Stimulated activated CD8-positive, alpha-beta memory T cell treated with anti-CD3 and anti-CD28 coated beads, Interleukin-7, amount 100 ng/mL, for 4 hours (primary cell): ENCODE measurements at places on chromosomes 12 and 14.

DNA sequence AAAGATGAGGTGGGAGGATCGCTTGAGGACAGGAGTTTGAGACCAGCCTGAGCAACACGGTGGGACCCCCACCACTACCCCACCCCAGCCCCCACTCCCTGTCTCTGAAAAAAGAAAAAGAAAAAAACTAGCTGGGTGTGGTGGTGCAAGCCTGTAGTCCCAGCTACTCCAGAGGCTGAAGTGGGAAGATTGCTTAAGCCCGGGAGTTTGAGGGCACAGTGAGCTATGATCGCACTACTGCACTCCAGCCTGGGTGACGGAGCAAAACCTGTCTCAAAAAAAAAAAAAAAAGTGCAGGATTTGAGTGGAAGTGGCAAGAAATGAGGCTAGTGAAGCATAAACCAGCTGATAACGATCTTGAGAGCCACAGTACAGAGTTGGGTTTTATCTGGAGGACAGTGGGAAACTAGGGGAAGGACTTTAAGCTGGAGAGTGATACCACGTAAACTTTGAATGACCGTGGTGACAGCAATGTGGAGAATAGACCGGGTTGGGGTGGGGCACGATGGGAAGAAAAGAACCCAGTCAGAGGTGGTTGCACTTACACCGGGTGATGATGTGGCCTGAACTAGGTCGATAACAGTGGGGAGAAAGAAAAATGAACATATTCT, 85.3 kb downstream of the TMEM260 start:
- DNase-seq: no peak

GRCh38 chr12:77619425-77619824, 211.3 kb upstream of the NAV3 start:
- no peak for DNase-seq

DNA sequence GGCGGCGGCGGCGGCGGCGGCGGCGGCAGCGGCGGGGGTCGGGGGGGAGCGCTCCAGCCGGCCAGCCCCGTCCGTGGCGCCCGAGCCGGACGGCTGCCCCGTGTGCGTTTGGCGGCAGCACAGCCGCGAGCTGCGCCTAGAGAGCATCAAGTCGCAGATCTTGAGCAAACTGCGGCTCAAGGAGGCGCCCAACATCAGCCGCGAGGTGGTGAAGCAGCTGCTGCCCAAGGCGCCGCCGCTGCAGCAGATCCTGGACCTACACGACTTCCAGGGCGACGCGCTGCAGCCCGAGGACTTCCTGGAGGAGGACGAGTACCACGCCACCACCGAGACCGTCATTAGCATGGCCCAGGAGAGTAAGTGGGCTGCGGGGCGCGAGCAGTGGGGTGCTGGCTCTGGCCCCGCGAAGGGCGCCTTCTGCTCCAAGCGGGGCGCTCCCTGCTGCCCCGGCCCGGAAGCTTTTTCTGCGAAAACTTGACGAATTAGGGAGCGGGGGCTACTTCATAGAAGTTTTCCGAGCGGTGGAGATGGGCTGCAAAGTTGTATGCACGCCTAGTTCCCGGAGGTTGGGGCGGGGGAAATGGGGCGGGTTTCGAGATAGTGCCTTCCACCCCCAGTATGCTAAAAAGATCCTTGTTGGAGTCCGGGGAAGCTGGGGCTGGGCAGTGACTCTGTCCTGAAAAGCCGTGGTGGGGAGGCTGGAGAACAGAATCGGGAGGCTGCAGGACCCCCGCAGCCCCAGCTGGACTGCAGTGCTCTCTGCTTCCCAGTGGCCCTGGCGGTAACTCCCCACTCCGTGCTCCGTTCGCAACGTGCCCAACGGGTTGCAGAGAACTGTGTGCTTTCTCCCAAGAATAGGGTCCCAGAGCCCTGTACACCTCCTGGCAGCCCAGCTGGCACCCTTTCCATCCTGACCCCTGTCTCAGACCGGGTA, 751 bp downstream of the GDF11 start:
- DNase-seq: peak; percentile 35

DNA sequence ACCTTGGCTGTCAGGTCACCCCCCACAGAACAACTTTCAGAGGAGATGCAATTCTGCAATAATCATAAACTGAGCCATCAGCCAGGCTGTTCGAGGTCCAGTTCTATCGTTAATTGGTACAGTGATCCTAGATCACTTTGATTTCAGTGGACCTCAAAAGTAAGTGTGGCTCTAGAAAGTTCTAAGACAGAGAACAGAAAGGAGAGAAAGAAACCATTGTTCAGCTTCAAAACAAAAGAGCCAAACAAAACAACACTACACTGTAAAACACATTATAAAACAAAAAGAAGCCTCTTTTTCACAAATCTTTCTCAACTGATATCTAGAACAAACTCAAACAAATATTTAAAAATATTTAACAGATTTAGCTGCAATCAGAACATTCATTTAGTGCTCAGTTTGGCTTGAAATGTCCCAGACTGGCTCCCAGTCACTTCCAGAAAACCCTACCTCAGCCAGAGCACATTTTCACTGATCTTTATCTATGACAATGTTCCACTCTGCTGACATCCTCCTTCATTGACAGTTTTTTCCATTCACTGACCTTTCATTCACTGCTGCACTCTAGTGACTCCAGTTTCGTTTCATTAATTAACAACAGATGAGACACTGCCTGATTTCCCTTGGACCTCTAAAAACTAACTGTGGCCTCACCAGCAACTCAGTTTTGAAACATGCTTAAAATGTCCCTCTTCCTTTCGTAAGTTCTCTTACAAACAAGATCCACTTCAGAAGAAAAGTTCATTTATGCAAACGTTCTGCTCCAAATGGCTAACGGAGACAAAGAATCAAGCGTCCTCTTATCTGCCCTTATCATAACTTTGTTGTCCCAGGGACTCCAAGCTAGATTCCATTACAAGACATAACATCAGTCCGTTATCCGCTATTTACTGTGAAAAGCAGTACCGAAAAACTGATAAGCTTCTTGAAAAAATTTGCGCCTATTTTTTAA, 56.8 kb downstream of the DUSP16 start:
- no peak for DNase-seq

GRCh38 chr12:32179011-32179395, 72.4 kb downstream of the BICD1 start:
- no peak for DNase-seq

- no peak for DNase-seq
Observed at GRCh38 chr14:26478967-26479366, 118.9 kb downstream of the NOVA1 start.

- DNase-seq: no peak
Observed at GRCh38 chr12:5242440-5242839, 189.5 kb upstream of the NTF3 start.

DNA sequence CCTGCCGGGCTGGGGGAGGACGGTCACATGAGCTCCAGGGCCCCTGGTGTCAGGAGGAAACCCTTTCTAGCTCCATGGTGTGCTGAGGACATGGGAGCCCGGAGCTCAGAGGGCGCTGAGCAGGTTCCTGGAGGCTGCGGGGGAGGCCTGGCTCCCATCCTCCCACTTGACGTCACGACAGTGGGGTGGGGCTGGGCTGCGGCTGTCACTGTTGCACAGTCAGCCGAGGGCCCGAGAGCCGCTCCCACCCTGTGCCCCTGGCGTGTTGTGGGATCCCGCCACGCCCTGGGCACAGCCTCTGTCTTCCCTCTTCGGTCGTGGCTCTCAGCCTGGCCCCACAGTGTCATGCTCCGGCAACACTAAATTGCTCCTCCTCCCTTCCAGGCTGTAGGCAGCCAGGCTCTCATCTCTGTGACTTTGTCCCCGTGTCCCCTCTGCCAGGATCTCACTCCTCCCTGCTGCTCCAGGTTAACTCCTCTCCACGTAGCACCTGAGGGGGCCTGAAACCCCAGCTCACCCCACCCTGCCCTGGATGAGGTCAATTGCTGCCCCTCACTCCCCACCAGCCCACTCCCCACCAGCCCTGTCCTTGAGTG, 33.0 kb downstream of the BEGAIN start:
- DNase-seq: no peak

- DNase-seq: peak; percentile 47
Observed at GRCh38 chr12:54220092-54220557, 31.3 kb upstream of the SMUG1 start.

DNA sequence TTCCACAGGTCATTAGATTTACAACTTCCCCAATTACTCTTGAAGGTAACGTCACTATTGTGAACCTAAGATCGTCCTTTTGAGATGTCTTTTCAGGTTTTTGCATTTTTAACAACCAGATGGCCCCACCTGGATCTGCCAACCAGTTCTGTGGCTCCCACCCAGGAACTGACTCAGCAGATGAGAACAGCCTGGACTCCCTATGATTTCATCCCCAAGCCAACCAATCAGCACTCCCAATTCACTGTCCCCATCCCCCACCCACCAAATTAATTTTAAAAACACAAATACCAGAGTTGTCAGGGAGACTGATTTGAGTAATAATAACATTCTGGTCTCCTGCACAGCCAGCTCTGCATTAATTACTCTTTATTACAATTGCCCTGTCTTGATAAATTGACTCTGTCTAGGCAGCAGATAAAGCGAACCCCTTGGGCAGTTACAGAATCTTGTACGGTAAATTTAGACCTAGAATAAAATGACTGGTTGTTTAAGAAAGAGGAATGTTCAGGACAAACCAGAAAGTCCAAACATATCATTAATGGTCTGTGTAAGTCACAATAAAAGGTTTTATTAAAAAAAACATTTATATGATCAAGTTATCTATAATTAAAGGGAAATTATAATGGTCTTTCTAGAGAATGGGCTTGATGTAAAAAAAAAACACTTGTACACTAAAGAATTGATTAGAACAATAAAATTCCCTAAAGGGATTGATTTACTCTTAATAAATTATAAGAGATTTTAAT, 55.8 kb downstream of the COX16 start:
- no peak for DNase-seq

GRCh38 chr12:117890137-117890536, 78.7 kb downstream of the KSR2 start:
- no peak for DNase-seq

DNA sequence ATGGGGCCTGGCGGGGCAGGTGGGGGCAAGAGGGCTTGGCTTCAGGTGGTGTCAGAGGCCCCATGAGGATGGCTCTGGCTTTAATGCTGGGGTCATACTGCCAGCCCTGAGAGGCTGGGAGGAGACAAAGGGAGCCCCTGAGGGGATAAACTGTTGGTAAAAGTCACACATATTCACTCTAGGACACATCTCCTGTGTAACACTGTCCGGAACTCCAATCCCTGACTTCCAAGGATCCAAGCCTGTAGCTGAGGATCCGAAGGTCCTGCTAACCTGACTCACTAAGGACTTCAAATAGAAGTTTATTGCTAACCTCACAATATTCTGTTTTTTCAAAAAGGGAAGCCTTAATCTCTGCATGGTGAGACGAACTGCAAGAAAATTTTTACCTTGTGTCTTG, 39.2 kb upstream of the GPR68 start:
- no peak for DNase-seq

DNA sequence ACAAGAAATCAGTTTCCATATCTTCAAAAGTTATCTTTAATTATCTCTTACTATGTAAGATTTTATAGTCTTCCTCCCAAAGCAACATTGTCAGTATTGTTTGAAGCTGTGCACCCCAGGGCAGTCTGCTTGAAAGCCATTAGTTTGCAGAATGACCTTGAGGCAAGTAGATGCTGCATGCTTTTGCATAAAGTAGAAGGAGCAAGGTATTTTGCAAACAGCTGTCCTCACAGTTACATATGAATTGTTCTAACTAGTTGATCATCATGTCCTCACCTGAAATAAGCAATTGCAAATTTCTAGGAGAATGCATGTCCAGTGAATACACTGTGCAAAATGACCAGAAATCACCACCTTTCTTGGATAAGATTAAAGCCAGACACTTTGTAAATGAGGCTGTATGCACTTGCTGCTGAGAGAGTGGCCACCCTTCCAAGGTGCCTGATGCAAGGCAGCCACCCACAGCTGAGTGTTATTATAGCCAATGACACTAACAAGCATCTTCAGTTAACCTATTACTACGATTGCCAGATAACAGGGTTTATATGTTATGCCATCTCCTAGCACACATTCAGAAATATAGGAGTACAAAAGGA, 730.0 kb upstream of the TMEM132C start:
- no peak for DNase-seq

GRCh38 chr12:97573901-97574300, 111.3 kb downstream of the RMST start:
- DNase-seq: no peak

- DNase-seq: no peak
Observed at GRCh38 chr12:24900196-24900595, 48.7 kb downstream of the BCAT1 start.

- DNase-seq: no peak
Observed at GRCh38 chr12:131239384-131240094, 285.8 kb downstream of the ADGRD1 start.

DNA sequence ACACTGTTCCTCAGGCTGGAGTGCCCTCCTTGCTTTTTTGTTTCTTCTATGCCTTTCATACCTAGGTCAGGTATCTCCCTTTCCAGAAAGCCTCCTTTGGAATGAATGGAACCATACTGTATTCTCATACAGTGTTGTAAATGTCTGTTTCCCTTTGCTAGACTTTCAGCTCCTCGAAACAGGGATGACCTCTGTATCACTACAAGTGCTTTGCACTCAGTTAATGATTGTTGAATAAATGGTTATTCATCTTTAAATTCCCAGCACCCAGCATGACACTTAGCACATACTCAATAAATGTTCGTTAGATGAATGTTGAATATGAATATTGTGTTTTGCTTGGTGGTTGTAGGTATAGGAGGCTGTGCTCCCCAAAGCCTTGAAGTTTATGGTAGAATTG, 5.9 kb upstream of the TULP3 start:
- no peak for DNase-seq

GRCh38 chr14:99522934-99523703, 41.9 kb downstream of the CCNK start:
- no peak for DNase-seq

- DNase-seq: no peak
Observed at GRCh38 chr12:117076410-117077372, 22.5 kb downstream of the TESC start.

DNA sequence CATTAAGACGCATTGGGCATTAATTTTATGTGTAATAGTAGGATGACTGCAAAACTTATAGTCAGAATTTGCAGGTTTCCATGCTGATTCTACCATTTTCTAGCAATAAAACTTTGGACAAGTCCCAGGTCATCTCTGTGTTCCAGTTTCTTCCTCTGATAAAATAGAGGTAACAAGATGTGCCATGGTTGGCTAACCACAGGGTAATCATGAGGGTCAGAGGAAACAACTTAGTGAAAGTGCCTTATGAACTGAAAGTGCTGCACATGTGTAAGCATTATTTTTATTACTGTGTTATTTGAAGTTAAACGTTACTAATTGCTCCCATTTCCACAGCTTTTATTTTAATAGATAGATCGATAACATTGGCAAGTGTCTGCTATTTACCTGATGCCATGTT, 21.1 kb downstream of the SMCO2 start:
- no peak for DNase-seq

GRCh38 chr14:64720131-64720576, 15.9 kb downstream of the PLEKHG3 start:
- DNase-seq: no peak
